IPS DF 6.9 (cell line): ENCODE measurements at places on chromosomes 16 and 17.

DNA sequence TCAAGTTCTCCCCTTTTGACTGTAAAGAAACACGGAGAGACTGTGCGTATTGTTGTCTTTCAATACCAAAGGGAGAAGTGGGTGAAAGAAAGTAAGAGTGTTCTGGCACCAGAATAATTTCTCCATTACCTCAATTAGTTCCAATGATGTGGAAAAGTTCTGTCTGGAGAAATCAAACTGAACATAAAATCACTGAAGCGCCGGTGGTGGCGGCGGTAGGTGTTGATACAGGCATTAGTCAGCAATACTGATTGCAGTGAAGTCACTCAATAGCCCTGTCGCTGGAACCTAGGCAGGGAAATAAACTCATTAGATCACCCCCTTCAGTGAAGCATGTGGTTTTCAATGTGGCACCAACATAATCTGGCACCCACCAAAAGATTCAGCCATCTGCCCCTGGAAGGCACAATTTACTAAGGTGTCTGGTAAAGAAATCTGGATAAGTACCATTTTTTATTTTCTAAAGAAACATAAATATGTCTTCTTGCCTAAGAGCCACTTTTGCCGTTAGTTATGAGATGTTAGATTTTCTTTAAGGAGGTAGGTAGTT lies 274.2 kb upstream of the SOX9 start:
- DNase-seq: no peak

GRCh38 chr17:73546770-73547536 lies 97.3 kb downstream of the SDK2 start:
- peak; percentile 48 for DNase-seq

DNA sequence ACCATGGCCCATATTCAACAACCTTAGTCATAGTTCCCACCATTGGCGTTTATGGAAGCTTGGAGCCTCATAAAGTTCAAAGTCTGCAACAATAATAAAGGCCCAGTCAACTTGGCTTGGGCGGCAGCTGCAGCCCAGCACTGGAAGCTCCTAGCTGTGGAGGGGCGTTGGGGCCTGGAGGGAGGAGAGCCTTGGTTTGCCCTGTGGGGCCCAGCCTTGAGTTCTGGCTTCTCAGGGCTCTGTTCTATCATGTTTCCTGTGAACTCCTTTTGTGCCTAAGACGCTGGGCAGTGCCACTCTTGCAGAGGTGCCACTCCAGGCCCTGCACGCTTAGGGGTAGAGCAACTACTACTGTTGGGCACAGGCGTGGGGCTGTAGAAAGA lies 927 bp upstream of the ENGASE start:
- no peak for DNase-seq

DNA sequence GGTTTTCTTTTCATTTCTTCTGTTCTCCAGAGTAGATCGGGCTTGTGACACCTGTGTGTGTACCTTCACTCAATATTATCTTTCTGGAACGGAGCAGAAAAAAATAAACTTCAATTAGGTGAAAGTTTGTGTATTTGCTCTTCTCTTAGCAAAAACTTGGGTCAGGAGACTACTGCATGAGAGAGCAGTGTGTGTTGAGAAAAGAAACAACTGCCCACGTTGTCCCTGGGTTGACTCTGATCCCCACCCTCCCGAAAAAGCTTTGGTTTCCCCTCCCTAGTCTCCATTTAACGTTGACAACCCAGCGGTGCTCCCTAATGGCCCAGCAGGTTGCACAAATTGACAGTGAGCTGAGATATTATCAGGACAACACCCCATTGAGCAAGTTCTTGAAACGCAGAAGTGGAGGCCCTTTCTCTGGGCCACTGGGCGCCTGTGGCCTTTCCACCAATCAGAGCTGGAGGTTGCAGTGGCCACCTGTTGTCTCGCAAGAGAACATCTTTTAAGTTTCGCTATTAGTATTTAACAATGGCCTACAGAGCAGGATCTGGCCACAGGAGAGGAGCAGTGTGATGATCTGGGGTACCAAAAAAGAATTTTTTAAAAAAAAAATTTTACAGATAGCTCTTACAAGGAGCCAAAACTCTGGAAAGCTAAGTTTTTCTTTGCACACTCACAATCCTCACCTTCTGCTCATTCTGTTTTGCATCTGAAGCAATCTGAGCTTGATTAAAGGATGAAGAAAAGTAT lies 1.5 kb upstream of the TOX3 start:
- no peak for DNase-seq

GRCh38 chr16:85615852-85616606 lies 2.9 kb downstream of the GSE1 start:
- no peak for DNase-seq

DNA sequence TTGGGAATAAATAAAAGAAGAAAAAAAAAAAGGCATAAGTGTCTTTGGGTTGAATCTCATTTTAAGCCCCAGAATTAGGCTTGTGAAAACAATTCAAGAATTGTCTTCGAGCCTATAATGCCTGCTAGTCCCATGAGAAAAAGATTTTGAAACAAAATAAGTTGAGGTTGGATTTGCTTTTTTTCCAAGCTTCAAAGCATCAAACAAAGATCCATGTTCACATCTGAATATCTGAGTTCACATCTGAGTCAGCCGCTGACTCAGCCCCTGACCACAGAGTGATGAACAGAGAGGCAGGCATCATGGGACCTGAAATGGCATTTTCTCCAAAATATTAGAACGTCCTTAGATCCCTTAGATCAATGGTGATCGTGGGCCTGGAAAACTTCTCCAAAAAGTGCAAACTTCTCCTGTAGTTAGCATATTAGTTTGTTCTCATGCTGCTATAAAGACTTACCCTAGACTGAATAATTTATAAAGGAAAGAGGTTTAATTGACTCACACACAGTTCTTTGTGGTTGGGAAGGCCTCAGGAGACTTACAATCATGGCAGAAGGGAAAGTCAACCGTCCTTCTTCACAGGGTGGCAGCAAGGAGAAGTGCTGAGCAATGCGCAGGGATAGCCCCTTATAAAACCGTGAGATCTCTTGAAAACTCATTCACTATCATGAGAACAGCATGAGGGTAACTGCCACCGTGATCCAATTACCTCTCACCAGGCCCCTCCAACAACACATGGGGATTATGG lies 294.6 kb upstream of the HSBP1 start:
- DNase-seq: no peak

DNA sequence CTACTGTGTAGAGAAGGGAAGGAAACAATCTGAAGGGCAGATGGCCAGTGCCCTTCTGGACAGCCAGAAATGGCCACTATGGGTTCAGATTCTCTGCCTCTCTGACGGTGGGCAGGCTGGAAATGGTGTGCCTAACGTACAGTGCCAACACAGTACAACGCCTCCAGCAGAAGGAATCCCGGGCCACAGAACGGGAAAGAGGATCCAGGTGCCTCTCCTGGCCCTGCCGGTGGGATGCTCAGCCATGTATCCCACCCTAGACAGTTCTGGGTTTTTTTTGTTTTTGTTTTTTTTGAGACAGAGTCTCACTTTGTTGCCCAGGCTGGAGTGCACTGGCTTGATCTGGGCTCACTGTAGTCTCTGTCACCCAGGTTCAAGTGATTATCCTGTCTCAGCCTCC lies 71.5 kb downstream of the SLC5A11 start:
- DNase-seq: no peak

DNA sequence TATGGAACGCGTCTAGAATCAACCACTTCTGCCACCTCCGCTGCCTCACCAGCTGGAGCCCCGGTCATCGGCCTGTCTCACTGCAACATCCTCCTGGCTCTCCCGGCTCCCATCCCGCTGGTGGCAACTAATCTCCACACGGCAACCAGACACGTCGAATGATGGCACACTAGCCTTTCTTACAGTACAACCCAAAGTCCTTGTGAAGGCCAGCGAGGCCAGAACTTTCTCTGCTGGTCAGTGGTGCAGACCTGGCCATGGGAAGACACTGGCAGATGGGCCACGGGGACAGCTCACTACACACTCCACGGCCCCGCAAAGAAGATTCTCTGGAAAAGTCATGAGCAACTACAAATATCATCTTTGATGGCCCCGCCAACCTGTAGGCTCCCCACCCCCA lies 117.6 kb downstream of the RMI2 start:
- DNase-seq: no peak

- DNase-seq: no peak
Observed at GRCh38 chr16:88352261-88353200, 30.2 kb upstream of the ZNF469 start.

DNA sequence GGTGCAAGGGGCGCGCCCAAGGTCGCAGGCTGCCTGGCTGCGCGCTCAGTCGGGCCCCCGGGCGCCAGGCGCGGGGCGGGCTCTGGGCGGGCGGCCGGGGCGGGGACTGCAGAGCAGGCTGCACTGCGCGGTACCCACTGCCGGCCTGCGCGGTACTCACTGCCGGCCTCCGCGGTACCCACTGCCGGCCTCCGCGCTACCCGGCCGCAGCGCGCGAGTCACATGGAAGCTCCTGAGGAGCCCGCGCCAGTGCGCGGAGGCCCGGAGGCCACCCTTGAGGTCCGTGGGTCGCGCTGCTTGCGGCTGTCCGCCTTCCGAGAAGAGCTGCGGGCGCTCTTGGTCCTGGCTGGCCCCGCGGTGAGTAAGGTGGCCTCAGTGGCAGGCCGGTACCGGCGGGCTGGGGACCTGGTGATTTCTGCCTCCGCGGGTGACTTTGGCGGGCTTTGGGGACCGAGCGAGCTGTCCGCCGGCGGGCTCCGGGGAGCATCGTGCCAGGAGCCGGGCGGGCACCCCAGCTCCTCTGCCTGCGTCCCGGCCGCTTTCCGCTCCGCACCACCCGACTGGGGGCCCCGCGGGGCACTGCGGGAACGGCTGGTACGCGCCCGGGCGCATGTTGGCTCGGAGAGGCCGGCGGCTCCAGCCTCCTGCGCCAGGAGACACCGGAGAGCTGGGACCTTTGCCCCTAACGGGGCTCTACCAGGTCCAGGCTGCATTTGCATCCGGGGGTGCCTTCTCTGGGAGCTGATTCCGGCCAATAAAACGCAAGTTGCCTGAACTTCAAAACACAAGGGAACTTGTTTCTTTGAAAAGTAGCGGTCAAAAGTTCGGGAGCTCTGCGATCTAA lies at the start of gene SLC47A1:
Gene SLC47A1 (plus strand): TSS at position 137 of the 844 bp plus-strand sequence. CDS start 86 bp downstream, at position 223.
- no peak for DNase-seq

DNA sequence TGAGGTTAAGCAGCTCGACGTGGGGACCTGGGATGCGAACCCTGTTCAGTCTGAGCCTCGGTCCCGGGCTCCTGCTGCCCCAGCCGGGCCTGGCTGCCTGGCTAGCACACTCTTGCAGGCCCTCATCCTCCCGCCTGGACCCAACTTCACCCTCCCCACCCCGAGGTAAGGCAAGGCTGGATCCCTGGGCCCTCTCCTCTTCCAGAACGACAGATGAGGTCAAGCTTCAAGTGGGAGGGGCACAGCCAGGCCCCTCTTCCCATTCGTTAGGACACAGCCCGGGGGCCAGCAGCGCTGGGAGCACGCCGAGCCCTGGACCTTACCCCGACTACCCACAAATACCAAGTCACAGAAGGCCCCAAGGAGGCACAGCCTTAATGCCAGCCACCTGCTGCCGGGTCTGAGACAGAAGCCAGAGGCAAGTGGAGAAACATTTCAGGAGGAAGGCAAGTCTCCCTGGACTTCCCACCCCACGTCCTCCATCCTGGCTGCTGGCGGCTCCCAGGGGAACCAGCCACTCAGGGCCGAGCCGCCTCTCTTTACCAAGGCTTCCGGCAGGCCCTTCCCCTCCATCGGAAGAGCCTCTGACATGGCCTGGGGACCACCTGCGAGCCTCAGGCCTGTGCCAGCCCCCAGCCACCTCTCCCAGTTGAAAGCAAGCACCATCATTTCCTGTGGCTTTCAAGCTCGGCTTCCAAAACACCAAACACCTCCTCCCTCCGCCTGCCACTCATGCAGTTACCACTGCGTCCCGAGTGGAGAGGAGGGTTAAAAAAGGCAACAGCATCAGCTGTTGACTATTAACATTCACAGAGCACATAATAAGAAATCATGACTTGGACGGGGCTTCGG lies 59.9 kb downstream of the RPH3AL start:
- no peak for DNase-seq

- peak; percentile 90 for DNase-seq
Observed at GRCh38 chr16:56964243-56965148, 2.7 kb downstream of the CETP start.
